Midbrain (tissue), 1 donor: ENCODE measurements at places on chromosomes 13 and 19.

- no peak for DNase-seq
Measured at GRCh38 chr13:112069061-112069844, 2.3 kb downstream of the SOX1 start.

DNA sequence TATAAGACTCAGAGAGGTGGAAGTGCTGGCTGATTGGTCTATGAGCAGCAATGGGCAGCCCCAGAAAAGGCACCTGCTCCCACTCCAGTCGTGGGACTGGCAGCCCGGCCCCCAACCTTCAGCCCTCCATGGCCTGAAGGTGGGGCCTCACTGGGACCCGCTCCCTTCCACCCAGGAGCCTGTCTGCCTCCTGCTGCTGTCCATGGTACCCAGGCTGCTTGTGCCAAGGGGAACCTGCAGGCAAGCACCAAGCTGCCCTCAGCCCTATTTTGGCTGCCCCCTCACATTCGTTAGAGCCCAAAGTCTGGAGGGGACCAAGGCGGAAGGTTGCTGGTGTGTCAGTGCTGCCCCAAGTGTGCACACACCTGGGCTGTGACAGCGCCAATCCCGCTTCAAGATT, 2304.9 kb downstream of the PCDH9 start:
- no peak for DNase-seq

DNA sequence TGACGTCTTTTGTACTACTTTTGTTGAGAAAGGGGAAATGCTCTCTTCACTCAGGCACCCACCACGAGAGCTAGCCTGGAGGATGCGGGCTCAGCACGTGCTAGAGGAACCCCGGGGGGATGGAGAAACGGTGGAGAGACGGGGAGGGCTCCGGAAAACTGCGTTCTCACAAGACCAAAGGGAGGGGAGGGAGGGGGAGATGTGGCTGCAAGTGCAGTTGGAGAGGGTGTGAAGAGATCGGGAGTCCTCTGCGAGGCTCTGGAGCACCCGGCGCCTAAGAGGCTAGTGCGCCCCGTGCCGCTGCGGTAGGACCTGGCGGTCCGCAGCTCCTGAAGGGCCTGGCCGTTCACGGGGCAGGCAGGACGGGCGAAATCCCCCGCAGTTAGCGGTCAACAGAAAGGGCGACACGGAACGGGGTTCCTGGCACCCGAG, 43.4 kb upstream of the XPO4 start:
- DNase-seq: no peak

- DNase-seq: no peak
Measured at GRCh38 chr19:51247972-51248590, 2.8 kb upstream of the SIGLECL1 start.

DNA sequence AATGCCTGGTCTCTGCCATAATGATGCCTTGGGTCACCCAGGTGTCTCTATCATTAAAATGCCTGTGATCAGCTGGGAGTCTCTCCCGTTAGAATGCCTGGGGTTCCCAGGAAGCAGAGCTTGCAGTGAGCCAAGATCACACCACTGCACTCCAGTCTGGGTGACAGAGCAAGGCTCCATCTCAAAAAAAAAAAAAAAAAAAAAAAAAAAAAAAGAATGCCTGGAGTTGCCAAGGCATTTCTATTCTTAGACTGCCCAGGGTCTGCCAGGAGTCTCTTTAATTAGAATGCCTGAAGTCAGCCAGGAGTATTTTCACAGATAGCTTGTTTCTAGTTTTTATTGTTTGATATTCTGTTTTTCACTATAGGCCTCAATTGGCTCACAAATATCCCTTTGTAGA, 1552.5 kb downstream of the UQCRFS1 start:
- no peak for DNase-seq

- DNase-seq: peak; percentile 85
Measured at GRCh38 chr19:2887391-2887914, 13.3 kb upstream of the ZNF57 start.

- peak; percentile 77 for DNase-seq
Measured at GRCh38 chr19:48970923-48971395, 5.8 kb downstream of the FTL start.

DNA sequence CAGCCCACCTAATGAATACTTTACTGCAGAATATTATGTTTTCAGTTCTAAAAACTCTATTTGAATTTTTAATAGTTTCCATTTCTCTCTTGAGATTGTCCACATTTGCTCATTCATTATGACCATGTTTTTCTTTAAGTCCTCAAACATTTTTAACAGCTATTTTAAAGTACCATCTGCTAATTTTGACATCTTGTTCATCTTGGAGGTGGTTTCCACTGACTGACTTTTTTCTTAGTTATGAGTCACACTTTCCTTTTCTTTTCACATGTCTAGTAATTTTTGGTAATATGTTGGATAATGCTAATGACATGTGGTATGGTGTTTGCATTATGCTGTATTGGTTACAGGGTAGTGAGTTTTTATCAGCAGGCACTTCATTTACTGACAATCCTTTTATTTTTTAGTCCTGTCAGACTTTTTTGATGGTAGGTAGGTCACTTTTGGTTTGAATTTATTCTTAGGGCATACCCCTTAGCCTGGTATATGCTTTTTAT, 15.4 kb upstream of the ESD start:
- no peak for DNase-seq

DNA sequence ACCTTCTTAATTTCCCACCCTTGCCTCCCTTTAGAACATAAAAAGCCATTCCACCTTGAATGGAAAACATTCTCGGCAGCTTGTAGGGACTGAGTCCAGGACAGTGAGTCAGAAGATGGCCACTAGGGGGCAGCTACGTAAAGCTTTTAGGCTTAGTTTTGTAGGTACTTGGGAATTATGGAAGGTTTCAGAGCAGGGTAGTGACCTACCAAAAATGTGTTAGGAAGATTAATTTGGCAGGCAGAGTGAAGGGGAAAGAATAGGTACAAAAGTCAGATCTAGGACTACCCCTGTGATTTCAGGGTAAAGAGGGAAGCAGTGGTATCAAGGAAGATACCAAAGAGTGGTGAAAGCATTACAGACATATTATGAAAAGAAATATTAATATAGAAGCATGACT, 198.4 kb downstream of the NDFIP2 start:
- DNase-seq: peak; percentile 46

GRCh38 chr19:30783936-30784335, 411.8 kb downstream of the ZNF536 start:
- DNase-seq: no peak

DNA sequence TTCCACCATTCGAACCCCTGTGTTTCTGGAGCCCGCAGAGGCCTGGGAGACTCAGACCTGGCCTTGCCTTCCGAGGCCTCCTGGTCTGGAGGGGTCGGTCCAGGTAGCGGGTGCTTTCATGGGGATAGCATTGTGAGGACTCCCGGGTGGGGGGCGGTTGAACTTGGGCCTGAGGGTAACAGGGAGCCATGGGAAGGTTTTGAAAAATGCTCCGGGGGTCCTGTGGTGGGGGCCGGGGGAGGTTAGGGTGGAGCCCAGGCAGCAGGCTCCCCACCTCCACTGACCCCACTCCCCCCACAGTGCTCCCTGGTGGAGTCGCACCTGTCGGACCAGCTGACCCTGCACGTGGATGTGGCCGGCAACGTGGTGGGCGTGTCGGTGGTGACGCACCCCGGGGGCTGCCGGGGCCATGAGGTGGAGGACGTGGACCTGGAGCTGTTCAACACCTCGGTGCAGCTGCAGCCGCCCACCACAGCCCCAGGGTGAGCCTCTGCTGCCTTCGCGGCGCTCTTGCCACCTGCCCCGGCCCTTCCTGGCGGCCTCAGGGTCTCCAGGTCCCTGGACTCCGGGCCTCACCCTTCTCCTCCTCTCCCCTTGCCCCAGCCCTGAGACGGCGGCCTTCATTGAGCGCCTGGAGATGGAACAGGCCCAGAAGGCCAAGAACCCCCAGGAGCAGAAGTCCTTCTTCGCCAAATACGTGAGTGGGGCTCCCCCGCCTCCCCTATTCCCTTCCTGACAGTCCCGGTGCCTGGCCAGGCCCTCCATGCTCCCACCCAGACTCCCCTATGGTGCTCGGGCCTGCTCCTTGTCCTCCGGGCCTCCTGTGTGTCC, 3.8 kb upstream of the GARIN5A start:
- no peak for DNase-seq

- DNase-seq: no peak
Measured at GRCh38 chr19:8486661-8487136, 15.7 kb downstream of the PRAM1 start.

GRCh38 chr13:79560954-79561353, 80.0 kb downstream of the NDFIP2 start:
- no peak for DNase-seq

DNA sequence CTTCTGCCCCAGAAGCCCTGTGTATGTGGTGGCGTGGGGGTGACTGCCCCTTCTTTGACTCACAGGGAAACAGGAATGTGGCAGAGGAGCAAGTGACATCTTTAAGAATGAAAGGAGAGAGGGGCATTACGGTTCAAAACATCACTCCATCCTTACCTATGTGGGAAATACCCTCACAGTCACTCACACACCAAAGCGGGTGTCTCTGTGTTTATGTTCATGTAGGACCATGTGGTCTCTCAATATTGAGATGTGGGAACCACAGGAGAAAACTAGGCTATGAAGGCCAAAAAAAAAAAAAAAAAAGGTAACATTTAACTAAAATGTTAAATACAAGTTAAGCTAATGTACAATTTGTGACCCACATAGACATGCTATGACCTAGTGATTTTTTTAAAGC, 153.6 kb upstream of the GPR12 start:
- no peak for DNase-seq

DNA sequence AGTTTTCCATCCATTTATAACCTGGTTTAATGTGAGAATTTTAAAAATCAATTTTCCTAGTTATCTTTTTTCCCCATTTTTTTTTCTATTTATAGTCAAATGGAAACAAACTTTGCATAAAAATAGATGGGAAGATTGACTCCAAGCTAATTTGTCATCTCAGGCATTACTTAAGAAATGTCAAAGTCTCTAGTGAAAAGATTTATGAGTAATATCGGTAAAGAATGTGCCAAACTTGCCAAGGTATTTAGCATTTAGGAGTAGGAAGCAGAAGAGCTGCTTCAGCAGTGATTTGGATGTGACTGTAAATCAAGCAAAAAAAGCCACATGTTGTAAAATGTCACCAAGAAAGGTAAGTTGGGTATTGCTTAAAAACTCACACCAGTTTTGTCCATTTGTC, 108.6 kb downstream of the LACC1 start:
- no peak for DNase-seq
